ENCODE measurements at places on chromosomes 3 and 15. TPM values are rescaled to one million over a fixed set of nuclear protein-coding genes. Genes with fewer than 3 reads are reported as not detected.

DNA sequence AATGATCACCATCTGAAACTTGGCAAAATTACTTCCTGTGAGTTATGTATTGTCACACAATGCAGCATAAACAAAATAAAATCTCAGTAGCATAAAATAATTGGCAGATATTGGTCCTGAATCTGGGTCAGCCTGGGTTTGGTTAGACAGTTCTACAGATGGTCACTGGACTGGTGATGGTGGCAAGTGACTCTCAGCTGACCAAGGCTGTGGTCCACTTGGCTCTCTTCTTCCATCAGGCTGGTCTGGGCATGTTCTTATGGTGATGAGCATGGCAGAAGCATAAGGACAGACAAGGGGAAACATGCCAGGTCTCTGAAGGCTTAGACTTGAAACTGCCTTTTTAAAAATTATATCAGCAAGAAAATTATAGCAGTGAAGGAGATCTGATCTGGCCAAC is 1205.0 kb upstream of the EPHA6 start:
- no peak for DNase-seq

DNA sequence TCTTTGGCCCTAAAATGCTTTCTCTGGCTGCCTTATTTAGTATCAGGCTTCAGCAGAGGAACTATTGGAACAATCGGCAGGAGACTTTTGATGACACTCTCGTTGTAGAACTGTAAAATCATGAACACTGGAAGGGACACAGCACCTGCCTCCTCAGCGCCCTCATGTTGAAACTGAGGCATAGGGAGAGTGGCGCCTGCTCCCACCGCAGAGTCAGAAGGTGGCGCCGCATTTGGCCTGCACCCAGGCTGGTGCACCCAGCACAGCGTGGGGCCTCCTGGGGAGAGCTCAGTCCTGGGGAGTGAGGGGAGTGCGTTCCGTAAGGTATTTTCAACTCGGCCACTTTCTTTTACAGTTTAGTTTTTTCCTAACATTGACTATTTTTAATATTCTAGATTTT is 78.2 kb upstream of the BLM start:
- DNase-seq, result no peak

DNA sequence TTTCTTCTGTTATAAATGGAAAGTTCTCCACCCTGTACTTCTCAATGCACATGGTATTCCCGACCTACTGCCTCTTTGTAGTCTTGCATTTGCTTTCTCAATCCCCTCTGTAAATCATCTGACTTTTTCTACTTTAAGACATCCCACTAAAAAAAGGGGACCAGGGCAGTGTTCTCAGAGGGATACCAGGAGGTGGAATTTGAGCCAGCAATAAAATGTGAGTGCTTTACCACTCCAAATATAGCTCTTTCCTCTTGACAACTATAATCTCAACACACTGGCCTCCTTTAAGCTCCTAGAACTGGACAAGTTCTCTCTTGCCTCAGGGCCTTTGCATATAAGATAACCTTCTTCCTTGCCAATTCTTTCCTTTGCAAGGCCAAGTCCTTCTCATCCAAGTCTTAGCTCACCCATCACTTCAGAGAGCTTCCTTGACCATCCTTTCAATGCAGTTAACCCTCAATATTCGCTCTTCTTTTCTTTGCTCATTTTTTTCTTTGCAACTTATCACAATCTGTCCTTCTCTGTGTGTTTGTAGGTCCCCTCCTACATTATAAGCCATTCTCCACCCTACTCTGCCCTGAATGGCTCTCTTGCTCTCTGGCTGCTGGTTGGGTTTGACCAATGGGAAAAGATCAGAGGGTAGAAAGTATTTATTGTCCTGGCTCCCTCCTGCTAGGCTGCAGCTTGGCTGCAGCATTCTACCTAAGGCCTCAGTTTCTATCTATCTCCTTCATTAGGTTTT is 93.4 kb downstream of the PRICKLE2 start:
- DNase-seq, result no peak

- no peak for DNase-seq
Measured at GRCh38 chr3:49351521-49352011, 6.6 kb downstream of the GPX1 start.

DNA sequence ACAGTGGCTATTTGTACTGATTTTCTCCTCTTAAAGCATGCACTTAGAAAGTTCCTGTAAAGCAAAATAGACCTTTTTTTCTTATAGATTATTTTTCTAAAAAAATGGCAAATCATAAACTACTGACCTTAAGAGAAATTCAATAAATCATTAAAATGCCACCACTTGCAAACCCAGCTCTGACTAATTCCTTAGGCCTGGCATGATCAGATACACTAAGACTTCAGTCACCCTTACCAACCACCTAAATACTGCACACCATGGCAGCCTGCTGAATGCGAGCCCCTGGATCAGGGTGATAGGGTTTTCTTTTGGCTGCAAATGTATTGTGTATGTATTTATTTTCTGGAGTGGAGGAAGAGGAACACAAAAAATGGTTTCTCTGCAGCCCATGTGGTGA is 370.6 kb upstream of the TBL1XR1 start:
- no peak for DNase-seq

GRCh38 chr15:72727154-72727553 is 41.1 kb downstream of the BBS4 start:
- DNase-seq, result no peak

- no peak for DNase-seq
Measured at GRCh38 chr3:188506446-188506845, 352.5 kb downstream of the LPP start.

DNA sequence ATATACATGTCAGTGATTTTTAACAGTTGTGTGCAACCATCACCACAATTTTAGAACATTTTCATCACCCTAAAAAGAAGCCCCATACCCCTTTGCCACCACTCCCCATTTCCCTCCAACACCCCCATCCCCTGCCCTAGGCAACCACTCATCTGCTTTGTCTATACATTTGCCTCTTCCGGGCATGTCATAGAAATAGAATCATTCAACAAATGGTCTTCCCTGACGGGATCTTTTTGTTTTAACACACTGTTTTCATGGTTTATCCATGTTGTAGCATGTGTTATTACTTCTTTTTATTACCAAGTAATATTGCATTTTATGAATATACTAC is 4.0 kb downstream of the VILL start:
- no peak for DNase-seq

DNA sequence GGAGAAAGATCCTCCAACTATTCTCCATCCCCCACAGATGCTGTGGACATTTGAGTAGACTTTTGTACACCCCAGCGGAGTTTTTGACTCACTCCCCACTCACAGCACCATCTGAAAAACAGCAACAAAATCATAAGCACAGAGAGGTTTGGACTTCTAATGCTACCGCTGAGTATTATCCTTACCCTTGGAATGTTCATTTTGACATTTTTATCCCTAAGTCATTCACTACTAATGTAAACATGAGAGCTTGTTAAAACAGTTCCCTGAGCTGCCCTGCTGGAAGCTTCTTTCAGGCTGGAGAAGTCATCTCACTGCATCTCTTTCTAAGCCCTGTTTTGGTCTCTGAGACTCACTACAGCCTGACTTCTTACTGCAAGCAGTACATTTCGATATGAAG is 1045.9 kb downstream of the MCTP2 start:
- DNase-seq, result no peak

DNA sequence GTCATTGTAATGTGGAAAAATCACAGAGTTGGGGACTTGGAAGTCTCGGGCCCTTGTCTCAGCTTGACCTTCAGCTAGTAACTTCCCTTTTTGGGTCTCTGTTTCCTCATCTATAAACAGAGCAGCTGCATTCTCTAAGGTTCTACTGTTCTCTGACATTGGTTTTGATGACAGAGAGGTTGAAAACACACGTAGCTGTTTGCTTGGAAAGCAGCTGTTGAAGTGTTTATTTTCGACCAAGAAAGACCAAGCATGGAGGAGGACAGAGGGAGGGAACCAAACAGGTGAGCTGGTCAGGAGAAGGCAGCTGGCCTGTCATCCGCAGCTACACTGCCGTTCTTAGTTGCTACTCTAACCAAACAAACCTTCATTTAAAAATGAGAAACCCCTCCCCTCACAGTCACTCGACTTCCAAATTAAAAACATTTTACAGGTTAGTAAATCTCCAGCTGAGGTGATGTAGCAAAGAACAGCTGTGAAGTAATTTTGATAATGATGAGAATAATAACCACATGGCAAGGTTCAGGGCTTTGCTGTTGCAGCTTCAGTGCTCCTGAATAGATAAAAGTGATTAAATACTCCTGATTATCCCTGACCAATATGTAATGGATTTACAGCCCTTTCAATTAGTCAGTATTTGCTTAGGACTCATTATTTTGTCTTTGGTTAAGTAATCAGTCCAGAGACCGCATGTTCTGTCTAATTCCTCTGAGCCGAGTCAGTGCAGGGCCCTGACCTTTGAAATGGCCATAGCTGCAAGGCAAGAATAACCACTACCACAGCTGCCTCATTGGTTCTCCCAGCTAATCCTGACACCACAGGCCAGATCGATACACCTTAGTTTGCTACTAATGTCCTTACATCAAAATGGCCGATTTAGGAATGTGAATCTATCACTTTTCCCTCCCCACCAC is 65.3 kb downstream of the MEIS2 start:
- DNase-seq, result no peak

- DNase-seq, result no peak
Measured at GRCh38 chr3:124592658-124593441, 137.4 kb upstream of the UMPS start.

GRCh38 chr3:133457465-133458067 is 57.7 kb downstream of the BFSP2 start:
- no peak for DNase-seq

- peak; percentile 19 for DNase-seq
Measured at GRCh38 chr15:78308422-78309032, 9.1 kb upstream of the SKIC8 start.

DNA sequence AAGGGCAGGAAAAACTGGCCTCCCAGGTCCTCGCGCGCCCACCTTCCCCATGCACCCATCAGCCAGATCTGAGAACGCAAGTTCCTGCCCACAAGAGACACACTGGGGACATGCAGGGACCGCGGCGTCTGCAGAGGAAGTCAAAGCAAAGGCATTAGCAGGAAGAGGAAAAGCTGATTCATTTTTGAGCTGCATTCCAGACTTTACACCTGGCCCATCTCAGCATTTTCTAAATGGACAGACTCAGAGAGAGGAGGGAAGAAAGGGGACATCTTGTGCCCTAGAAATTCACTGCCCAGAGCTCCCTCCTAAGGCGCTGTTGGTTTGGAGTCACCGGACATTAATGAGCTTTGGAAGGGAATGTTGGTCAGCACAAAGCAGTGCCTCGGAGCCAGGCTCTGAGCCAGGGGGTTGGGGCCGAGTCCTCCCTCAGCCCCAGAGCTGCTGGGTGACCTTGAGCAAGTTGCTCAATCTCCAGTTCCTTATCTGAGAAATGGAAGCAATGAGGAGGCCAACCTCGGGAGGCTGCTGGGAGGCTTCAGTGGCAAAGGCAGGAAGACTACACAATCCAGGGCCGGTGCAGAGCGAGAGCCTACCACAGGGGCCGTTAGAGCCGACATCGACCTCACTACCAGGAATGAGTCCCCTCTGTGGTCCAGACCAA is 150.5 kb upstream of the IQSEC1 start:
- no peak for DNase-seq

- no peak for DNase-seq
Measured at GRCh38 chr15:25712192-25712960, 150.8 kb downstream of the ATP10A start.

- no peak for DNase-seq
Measured at GRCh38 chr15:77425104-77425503, 4.4 kb downstream of the HMG20A start.

- DNase-seq, result no peak
Measured at GRCh38 chr15:67820122-67820991, 5.0 kb upstream of the SKOR1 start.

- DNase-seq, result no peak
Measured at GRCh38 chr3:59456852-59457485, 407.1 kb upstream of the CFAP20DC start.

DNA sequence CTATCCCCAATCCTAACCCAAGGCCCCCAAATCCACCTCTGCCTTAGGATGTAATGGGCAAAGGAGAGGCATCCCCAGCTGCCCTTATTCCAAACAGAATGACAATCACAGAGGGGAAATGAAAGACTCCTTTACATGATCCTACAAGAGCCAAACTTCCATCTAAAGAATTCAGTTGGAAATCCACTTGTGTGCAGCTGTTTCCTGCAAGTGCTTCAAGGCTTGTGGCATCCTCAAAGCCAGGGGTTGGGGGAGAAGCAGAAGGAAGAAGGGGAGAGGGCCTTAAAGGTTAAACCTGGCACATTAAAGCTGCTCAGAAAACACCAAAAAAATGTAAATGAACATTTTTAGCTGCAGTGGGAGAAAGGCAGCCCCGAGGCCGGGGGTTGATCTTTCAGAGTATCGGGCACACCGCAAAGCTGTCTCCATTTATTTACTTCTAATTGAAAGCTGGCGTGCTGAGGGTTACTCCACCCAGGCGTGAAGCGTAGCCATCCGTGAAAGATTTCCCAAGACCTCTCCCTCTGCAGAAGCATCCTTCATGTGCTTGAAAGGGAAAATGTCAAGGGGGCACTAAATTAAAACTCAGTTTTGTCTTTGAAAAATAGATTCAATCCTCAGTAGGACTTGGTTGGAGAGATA is 217.8 kb downstream of the SHQ1 start:
- no peak for DNase-seq

GRCh38 chr3:61236556-61236955 is 14.7 kb downstream of the FHIT start:
- DNase-seq, result no peak

Gene CKMT1B
- total RNA-seq, result not detected

Gene SST
- total RNA-seq, result not detected

Gene EIF5A2
- total RNA-seq, result 14.5 TPM

Gene FXR1
- 153 TPM for total RNA-seq

Gene SERPINI2
- total RNA-seq, result not detected

Gene RASL12
- total RNA-seq, result not detected

Gene LOXL1
- total RNA-seq, result 0.80 TPM

All from naive thymus-derived CD8-positive, alpha-beta T cell (primary cell).